ENCODE measurements at places on chromosomes 4 and X. TPM values are rescaled to one million over a fixed set of nuclear protein-coding genes. Genes with fewer than 3 reads are reported as not detected.

ZCCHC18 gene
- not detected for total RNA-seq

TBC1D9 gene
- total RNA-seq = 26.5 TPM

PGAM4 gene
- not detected for total RNA-seq

DGKK gene
- total RNA-seq = not detected

USP26 gene
- not detected for total RNA-seq

MCF2 gene
- not detected for total RNA-seq

PDZD11 gene
- 113 TPM for total RNA-seq

NLGN3 gene
- 0.22 TPM for total RNA-seq

AFF2 gene
- total RNA-seq = 0.02 TPM

NXF2B gene
- 0.29 TPM for total RNA-seq

ABCB7 gene
- total RNA-seq = 23.1 TPM

HPGDS gene
- not detected for total RNA-seq

GABRE gene
- 0.69 TPM for total RNA-seq

AVPR2 gene
- total RNA-seq = 2.6 TPM

RAI2 gene
- not detected for total RNA-seq

TSPAN6 gene
- total RNA-seq = 0.48 TPM

COL4A6 gene
- total RNA-seq = 0.03 TPM

RIBC1 gene
- 2.6 TPM for total RNA-seq

UCHL1 gene
- 2,441 TPM for total RNA-seq

KLB gene
- not detected for total RNA-seq

SOWAHB gene
- total RNA-seq = not detected
